ENCODE measurements at places on chromosomes 6 and 20.

DNA sequence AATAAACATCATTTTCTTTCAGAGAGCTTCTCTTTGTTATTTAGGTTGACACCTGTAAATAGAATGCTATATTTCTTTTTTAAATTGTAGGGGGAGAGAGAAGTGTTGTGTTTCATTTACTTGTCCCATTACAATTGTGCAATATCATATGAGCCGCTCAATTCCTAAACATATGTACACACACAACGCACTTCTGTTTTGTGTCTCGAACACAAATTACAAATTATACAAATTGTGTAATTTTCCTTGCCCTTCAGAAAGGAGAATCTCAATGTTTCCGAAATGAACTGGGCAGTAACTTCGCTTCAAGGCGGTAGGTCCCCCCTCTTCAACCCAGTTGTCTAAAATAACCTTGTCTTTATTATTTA, 2.6 kb upstream of the ABT1 start:
- DNase-seq: no peak

DNA sequence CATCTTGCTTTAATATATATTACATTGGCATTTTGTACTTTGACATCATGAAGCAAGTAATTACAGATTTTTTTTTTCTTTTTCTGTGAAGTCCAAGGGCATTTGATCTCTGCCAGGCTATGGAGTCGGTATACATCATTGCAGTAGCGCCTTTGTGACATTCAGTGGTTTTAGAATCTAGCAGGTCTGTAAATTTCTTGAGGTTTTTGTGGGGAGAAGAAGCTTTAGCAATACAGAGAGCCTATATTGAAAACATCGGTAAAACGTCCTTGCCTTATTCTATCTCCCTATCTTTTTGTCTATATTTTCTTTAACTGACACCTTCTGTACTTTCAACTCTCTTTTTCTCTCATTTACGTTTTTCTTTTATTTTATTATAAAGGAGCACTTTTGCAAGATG, 47.2 kb downstream of the DUSP22 start:
- no peak for DNase-seq

DNA sequence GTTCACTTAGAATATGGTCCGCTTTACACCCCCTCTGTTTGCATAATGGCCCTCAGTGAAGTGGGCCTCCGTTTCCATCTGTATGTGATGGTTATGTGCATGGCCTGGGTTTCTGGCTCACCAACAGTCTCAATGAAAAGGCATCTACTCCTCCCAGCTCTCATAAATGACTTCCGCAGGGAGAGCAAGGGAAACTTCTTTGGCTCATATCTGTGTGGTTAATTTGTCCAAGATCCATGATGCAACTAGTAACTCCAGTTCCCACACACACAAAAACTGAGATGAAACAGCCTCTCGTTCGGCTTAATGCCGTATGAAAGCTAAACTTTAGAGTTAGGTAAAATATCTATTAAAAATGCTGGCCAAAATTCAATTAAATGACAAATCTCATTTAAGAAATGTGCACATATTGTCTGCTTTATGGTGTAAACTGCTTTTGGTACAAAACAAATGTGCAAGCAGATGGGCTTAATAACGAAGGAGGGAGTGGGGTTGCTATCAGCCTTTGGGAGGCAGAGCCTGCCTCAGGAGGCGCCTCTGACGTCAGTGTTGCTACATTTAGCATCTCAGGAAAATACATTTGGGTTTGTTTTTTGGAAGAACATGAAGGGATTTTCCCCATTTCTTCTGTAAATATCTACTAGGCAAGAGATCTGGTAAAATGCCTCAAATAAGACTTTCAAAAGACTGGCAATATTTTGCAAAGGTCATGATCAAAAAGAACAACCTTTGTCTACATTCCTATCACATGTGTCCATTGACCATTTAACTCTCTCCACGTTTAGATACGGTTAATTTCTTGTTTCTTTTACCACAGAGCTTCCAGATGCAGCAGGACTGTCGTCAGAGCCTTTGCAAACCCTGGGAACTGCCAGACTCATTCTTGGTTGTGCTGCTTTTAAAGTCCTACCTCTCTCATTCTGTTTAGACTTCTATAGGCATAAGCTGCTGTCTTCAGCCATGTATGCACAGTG, 96.8 kb downstream of the ARMC2 start:
- DNase-seq: no peak

- no peak for DNase-seq
Measured at GRCh38 chr6:149389509-149390297, 10.4 kb upstream of the SUMO4 start.

DNA sequence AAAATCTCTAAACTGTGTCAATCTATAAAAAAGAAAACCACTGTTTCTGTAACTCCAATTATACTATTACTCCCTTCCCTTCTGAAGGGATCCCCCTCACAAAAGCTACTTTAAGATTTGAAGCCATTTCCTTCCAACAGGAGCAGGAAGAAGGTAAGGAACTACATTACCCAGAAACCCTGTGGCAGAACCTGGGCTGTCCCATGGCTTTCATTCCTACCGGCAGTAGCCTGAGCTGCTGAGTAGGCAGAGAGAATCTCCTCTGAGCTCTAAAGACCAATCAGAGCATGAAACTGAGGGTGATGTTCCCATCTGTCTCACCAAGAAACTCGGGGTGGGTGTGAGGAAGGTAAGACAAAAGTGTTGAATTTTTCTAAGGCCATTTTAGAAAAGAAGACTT, 108.0 kb upstream of the LRFN2 start:
- no peak for DNase-seq

GRCh38 chr6:73515204-73515655, 5.6 kb downstream of the EEF1A1 start:
- no peak for DNase-seq

- no peak for DNase-seq
Measured at GRCh38 chr6:84798257-84798656, 33.9 kb upstream of the TBX18 start.

- DNase-seq: no peak
Measured at GRCh38 chr20:31637660-31638059, at the start of gene COX4I2. Gene COX4I2, plus strand, starts transcription at chr20:31637912. Its CDS starts 1,106 bp downstream, at chr20:31639018.

- no peak for DNase-seq
Measured at GRCh38 chr20:10228330-10228729, 9.7 kb downstream of the SNAP25 start.

- DNase-seq: no peak
Measured at GRCh38 chr20:50534567-50534966, 24.4 kb downstream of the PTPN1 start.

DNA sequence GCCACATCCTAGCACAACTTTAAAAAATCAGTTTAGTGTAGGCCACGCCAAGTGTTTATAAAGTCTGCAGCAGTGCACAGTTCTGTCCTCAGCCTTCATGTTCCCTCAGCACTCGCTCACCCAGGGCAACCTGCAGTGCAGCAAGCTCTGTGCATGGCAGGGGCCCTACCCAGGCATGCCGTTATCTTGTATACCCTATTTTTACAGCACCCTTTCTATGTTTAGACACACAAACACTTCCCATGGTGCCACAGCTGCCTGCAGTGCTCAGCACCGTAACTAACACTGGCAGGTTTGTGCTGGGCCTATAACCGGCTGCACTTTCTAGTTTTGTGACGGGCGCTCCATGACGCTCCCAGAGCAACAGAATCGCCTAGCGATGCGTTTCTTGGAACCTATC, 43.8 kb downstream of the ZBTB46 start:
- no peak for DNase-seq

- no peak for DNase-seq
Measured at GRCh38 chr6:9494864-9495263, 920.0 kb downstream of the TFAP2A start.

GRCh38 chr6:158072083-158072721, 90.5 kb downstream of the SYNJ2 start:
- peak; percentile 51 for DNase-seq

- DNase-seq: no peak
Measured at GRCh38 chr6:85469276-85470022, 19.6 kb downstream of the NT5E start.

DNA sequence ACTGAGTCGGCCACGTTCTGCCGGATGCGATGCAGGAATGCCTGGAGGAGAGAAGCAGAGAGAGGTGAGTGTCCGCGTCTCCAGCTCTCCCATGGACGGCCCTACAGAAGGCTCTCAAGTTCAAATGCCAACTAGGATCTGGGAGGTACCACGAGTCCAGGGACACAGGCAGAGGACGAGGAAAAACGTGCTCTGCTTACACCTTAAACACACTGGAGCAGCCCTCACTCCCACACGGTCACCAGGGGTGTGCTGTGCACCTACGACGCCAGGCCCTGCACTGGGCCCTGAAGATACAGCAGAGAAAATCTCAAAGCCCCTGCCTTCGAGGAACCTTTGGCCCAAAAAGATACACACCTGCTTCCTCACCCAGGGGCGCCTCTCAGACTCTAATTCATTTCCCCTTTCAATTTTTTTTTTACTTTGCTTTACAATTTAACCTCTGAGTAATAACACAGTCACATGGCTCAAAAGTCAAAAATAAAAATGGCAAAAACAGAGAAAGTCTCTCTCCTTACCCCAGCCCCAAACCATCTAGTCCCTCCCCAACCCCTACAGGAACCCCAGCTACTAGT, 79.9 kb downstream of the PREX1 start:
- DNase-seq: no peak

DNA sequence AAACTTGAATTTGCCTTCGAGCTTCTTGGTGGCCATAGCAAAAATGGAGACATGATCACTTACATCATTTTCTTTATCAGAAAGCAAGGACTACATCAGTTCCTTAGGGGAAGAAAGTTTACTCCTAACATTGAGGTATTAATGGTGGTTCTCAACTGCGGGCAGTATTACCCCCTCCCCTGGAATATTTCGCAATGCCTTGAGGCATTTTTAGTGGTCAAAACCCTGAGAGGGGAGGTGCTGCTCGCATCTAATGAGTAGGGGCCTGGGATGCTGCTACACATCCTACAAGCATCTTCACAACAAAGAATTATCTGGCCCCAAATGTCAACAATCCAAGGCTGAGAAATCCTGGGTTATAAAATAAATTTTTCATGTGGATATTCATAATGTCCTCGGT, 222.2 kb upstream of the TSHZ2 start:
- DNase-seq: no peak

DNA sequence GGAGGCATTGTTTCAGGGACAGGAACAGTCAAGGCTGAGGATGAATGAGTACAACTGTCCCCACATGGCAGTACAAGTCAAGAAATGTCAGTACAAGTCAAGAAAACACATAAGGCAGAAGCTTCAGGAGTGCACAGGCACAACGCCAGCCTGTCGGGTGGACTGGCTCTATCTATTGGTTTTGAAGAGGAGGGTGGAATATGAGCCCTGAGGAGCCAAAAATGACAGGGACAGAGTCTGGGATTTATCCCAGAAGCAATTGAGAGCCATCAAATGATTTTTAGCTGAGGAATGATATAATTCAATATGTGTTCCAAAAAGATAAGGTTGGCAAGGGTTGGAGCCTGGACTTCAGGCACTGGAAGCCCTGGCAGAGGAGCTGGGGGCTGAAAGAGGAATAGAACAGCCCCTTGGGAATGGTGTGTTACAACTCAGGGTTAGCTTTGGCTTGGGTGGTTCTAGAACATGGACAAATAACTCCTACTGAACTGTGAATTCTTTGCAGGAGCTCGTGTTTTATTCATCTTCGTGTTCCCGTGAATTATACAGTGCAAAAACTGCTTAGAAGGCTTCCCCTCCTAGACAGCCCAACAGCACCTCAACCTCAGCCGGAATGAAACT, 425.7 kb upstream of the ARID1B start:
- DNase-seq: no peak

DNA sequence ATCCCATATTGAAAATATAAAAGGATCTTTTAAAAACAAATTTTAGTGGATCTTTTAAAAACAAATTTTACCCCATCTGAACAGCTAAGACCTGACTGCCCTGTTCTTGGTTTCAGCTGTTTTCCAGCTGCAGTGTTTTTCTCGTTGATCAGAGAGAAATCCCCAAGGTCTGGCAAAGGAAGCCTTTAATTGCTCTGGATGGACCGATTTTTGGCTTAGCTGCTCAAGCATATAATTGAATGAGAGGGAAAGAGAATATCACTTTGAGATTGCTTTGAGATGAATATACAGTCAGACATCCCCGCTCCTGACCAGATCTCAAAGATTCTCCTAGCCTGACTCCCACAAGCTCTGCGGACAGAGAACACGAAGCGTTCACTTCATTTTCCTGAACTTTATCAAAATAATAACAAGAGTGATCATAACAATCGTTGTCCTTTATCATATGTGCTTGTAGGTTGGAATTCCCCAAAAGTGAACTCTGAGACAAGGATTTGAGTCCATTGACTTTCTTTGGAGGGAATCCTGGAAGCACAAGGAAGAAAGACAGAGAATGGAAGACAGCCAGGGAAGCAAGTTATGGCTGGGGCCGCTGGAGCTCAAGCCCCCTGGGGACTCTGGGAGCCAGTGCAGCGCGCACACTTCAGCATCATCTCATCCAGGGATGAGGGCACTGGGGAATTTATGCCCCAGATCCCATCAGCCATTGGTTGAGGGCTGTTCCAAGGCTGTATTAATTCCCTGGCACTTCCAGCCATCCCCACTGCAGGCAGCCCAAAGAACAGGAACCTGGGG, 101.3 kb downstream of the SNX5 start:
- DNase-seq: no peak

- DNase-seq: no peak
Measured at GRCh38 chr6:27019651-27020552, 227.6 kb upstream of the PRSS16 start.

GRCh38 chr6:378090-378957, 13.2 kb upstream of the IRF4 start:
- no peak for DNase-seq

DNA sequence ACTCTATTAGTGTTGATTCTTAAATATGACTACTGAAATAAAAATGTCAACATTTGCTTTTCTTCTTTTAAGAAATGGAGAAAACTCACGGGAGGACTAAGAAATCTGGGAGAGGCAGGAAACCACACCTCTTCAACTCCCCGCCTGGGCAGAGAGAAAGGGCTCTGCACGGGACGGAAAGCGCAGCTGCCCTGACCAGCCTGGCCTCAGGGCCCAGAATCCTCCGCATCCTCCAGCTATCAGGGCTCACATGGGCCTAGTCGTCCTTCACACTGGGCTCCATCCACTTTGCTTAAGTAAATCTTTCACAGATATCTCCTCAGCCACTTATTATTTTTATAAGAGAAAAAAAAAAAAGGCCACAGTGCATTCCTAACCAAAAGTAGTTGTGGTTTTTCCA, 215.1 kb downstream of the TBXT start:
- DNase-seq: no peak

DNA sequence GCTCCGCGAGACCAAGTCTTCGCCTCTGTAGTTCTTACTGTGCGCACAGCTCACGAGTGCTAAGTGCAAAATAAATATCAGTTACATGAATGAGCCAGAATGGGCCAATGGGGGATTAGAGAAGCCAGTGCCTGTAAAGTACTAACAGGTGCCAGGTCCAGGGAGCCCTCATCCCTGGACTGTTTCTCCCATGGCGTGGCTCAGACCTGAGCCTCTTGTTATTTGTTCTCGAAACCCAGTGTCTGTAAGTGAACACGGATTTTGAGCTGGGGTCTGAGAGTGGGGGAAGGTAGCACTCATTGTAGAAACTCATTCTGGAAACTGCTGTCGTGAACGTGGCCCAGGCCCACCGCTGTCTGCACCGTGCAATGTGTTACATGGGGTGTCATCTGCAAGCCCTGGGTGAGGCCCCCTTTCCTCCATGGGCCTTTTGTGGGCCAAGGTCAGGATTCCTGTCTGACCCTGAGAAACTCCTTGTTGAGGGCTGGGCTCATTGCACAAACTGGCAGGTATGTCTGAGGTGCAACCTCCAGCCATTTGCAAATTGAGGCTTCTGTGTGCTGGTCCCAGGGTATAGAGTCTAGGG, 154.7 kb downstream of the SYCP2 start:
- no peak for DNase-seq

- no peak for DNase-seq
Measured at GRCh38 chr6:53159558-53159957, 10.9 kb upstream of the GCM1 start.

Data from T-helper 9 cell (primary cell).